Retinal pigment epithelial cell (primary cell): ENCODE measurements at places on chromosomes 2 and 18.

DNA sequence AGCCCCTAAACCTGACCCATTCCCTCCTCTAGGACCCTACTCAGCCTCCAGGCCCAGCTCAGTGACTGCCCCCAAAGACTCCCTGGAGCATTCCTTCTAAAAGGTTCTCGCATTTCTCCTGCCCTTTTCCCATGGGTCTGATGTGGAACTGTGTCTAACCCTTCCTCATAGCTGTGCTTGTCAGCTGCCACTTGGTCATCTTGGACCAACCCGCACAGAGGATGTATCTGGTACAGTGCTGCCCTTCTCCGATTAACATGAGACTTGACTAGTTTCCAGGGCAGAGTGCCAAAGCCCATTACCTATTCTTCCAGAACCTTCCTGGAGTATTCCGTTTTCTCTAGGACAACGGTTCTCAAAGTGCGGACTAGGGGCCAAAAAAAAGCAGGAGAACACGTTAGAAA is 518 bp upstream of the NFU1 start:
- DNase-seq = peak; percentile 30

GRCh38 chr2:181139831-181140230 is 159.4 kb downstream of the UBE2E3 start:
- no peak for DNase-seq

DNA sequence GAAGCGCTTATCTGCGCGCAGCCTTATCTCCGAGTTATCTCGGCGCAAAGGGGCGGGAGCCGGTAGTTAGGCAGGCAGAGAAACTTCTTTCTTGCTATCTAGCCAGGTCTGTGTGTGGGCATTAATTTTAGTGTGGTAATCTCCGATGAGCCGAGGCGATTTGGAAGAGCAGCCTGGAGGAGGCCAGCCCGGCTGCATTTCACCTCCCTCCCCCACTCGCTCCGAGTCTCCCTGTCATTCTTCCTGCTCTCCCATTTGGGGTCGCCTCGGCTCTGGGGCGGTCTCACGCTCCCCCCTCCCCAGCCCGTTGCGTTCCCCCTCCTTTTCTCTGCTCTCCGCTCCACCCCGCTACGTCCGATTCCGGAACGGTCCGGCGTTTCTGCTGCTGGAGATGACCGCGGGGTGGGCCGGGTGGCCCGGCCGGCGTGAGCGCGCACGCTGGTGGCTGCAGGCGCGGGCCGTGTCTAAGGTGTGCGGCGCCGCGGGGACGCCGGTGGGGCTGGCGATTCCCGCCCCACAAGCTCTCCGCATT is 566 bp downstream of the GATA6 start:
- no peak for DNase-seq

DNA sequence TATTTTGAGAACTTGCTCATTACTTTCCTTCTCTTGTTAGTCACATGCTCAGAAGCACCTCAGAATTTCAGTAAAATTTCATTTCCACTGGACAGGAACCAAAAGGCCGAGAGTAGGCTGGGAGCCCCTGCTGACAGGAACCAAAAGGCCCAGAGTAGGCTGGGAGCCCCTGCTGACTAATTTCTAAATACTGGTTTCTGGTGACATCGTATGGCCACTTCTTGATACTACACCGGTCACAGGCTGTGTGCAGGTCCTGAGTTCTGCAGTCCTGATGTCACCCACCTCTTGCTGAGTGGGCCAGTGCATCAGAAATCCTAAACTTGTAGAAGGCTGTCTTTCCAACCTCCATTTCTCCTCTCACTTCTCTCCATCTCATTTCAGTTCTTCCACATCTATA is 17.7 kb upstream of the EN1 start:
- DNase-seq = peak; percentile 10

GRCh38 chr2:127597046-127597983 is 48.6 kb upstream of the GPR17 start:
- no peak for DNase-seq

DNA sequence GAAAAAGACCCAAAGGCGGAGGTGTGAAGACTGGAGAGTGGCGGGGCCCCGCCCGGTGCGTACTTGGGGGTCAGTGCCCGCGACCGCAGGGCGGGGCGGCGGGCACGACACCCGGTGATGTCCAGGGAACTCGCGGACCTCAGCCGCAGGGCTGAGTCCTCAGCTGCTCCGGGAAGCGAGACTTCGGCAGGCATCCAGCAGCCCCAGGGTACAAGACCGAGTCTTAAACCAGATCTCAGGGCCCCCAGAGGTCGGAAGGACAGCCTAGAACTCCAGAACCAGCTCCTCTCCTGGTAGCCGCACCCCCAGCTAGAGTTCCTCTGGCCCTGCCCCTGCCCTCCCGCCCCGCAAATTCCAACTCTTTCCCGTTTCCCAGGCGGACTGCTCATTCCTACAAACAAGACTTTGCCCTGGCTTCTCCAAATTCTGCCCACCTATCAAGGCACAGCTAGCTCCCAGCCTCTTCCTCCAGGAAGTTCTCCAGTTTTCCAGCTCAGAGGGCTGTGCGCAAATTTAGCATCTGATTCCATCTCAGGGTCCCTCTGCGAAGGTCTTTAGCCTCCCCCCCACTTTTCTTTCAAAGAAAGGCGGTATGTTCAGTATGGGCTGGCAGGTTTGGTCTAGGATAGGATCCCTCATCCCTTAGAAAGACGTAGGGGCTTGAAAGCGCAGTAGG is 26.0 kb upstream of the NOTO start:
- DNase-seq = no peak

- no peak for DNase-seq
These were observed 104.2 kb downstream of the LRP2 start for GRCh38 chr2:169258045-169258601.

DNA sequence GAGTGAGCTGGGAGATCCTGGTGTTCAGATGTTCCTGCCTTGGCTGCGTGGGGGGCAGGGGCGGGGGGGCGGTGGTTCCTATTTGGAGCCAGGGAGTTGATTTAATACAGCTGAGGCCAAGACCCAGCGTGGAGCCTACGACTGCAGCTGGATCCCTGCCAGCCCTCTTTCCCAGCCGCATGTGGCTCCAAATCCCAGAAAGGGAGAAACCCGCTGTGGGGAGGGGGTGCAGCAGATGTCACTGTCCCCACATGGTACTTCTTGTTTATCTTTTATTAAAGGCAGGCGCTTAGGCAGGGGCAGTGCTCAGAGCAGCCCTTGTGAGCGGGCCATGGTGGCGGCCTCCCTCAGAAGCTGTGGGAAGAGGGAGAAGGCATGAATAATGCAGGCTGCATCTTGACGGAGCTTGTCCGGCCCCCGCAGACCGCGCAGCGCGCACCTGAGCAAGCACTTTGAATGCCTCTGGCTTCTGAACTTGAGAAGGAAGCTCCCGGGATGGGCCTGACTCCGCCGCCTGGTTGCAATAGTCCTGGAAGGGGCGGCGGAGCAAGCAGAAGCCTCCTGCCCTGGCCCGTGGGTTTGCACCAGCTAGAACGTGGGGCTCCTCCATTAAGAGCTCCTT is 112.1 kb downstream of the GLI2 start:
- DNase-seq = no peak

DNA sequence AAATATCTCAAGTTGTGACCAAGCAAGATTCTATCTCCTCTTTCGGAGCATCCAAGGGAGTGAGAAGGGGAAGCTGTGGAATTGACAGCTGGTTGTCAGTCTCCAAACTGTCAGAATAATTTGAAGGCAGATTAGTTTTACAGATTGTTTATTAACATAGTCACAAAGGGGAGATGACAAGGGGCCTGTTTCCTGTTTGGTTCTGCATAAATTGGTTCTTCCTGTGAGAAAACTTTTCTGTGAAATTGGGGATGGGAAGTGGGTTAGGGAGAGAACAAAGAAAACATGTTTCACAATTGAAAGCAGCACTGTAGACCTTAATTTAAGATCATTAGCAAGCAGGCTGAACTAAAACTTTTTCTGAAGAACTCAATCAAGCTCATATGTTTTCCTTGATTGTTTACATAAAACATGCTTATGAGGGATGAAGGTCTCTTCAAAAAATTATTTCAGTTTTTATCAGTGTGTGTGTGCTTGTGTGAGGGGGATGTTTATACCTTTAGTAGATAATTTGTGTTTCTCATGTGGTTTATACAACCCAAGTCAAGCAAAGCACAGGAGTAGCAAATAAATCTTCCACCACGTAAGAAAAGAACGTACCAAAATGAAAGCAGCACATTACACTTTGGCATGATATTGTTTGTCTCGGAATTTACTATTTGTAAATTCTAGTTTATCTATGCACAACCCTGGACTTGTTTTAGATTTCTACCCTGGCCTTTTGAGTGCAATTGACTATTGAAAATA is 604.9 kb upstream of the CDH2 start:
- DNase-seq = no peak

DNA sequence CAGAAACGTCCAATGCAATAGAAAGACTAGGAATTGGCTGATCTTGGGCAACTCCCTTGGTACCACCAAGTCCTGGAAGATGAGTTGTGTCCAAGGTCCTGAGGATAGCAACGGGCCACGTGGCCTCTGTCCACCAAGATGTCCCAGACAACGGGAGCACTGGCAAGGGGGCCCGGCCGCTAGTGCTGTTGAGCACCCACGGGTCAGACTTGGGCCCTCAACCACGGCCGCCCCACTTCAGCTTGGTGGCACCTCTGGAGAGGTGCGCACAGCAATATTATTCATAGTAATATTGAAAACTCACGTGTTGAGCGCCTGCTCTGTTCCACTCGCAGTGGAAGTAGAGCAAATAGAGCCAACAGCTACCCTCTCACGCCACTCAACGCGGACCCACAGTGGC is 19.0 kb downstream of the PASK start:
- no peak for DNase-seq

DNA sequence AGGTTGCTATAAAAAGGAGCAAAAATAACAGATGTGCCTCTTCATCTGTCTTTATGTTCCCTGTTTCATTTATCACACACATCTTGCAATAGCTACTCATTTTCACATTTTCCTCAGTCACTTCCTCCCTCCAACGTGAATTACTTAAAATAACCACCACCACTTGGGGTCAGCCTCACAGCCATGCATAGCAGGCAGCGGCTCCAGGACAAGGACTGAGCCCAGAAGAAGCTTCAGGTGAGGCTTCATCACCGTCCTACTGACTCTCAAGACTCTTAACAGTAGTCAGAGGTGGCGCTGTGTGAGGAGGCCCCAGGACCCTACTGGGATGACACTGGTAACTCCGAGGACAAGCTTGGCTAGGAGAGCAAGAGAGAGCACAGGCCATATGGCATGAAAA is 15.5 kb upstream of the ST8SIA5 start:
- no peak for DNase-seq

DNA sequence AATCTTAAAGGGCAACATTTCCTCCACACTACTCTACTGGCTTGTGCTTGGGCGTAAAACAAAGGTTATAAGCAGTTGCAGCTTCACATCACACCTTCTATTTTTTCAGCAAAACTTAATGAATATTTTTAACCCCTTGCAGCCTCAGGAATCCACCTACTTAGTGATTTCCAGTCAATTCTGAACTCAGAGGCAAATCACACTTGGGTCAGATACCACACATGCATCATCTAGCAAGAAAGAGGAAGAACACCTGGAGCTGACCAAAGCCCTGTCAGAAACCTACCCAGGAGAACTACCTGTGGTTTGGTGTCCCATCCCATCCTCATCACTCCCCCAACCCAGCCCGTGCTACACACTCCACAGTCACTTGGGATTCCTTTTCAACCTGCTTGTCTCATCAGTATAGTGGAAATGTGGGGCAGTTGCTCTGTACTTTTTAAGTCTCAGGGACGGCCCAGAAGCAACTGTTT is 25.5 kb downstream of the PIAS2 start:
- DNase-seq = no peak

- no peak for DNase-seq
These were observed 222.4 kb downstream of the SRBD1 start for GRCh38 chr2:45388541-45389100.
